ENCODE measurements at places on chromosomes 5 and 9.

- no peak for DNase-seq
Observed at GRCh38 chr9:108546215-108546614, 309.6 kb downstream of the ACTL7B start.

- DNase-seq, result peak; percentile 87
Observed at GRCh38 chr5:140372971-140373487, 13.0 kb downstream of the SLC4A9 start.

DNA sequence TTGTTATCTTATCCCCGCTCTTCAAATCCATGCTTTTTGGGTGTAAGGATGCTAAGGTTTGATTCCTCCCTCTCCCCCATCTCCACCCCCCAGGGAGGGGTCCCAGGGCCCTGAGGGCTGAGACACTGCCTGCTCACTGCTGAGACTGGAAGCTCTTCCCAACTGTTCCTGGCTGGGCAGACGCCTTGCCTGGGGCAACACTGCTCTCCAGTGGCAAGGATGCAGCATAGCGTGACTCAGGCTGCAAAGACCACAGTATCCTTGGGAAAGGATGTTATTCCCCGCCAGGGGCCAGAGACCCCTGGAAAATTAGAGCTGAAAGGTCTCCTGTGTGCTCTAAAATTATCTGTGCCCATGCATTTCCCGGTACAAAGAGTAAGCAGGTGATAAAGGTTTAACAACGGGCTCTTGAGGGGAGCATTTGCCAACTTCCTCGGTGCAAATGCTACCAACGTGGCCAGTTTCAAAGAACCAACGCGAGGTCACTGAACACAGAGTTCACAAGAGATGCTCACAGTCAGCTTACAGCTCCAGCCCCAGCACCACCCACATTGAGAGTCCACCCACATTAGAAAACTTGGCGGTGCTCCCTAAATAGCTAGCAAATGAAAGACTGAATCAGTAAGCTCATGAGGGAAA, 271.9 kb downstream of the NSG2 start:
- DNase-seq, result no peak

- DNase-seq, result no peak
Observed at GRCh38 chr9:133897675-133898074, 94.4 kb downstream of the VAV2 start.

GRCh38 chr5:55724281-55724680, 12.2 kb upstream of the SLC38A9 start:
- DNase-seq, result no peak

DNA sequence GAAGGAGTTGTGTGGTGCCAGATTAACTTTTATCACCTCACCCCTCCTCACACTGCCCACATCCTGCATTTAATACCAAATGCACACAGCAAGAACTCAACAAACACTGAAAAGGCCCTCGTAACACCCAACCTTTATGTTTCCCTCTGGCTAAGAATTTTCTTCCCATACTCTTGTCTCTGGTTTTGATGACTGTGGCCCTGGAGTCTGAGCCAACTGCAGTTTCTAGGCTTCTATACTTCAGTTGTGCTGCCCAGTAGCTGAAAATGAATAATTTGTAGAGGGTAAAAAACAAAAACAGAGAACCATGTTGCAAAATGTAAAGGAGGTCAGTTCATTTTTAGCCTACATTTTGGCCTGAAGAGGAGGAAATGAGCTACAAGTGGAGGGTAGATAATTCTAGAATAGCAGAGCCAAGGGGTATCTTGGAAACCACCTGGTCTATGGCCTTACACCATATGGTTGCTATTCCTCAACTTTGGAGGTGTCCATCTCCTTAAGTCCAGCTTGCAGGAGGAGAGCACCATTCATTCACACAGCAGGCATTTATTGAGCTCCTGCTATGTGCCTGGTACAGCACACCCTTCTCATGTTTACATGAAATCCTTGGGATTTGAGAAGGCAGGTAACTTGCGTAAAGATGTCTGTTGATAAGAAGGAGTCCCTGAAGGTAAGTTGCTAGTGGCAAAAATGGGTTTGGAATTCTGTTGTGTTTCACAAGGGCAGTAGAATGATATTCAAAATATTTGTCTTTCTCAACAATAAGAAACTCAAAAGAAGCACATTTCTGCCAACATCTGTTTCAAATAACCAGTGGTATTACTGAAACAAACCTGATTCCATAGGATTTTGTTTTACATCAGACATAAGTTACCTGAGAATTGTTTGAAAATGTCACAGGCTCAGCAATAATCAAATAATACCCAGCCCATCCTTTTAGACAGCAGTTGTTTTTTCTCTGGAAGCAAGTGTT, 83.8 kb upstream of the TNFAIP8 start:
- DNase-seq, result no peak

- no peak for DNase-seq
Observed at GRCh38 chr9:132004323-132004722, 75.3 kb downstream of the MED27 start.

DNA sequence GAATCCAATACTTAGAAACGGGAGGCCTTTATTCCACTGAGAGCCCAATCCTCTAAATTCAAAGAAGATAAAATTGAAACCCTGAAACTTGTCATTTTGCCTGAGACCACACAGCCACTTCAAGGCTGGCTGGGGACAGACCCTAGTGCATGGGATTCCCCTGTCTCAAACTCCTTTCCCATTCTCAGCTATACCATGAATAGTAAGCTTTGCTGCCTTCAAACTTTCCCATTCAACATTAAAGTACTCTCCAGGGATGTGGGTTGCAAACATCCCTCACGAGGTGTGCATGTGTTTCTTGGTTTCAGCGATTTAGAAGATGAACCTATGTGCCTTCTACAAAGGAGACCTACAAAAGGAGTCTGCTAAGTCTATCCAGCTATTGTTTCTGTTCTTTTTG, 64.6 kb downstream of the GABRB2 start:
- DNase-seq, result no peak

DNA sequence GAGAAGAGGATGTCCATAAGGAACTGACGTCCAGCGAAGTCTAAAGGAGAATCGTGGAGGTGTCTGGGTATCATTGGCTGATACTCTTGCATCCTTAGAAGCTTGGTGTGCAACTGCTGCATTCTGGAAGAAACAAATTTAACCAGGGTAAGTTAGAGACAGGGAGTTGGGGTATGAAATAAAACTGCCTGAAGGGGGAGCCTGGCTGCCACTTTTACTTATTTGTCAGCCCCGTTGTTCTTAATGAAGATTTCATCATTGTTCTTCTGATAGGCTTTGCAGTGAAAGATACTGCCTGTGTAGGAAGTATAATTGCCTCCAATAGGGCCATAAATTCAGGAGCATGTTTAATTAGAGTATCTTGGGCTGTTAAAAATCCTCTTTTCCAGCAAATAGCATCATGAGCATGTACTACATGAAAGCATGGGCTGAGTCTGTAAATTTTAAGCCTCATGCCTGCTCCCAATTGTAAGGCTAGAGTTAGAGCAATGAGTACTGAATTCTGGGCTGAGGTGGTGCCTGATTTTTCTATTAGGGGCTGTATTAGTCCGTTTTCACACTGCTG, 1264.5 kb upstream of the ACO1 start:
- DNase-seq, result no peak

DNA sequence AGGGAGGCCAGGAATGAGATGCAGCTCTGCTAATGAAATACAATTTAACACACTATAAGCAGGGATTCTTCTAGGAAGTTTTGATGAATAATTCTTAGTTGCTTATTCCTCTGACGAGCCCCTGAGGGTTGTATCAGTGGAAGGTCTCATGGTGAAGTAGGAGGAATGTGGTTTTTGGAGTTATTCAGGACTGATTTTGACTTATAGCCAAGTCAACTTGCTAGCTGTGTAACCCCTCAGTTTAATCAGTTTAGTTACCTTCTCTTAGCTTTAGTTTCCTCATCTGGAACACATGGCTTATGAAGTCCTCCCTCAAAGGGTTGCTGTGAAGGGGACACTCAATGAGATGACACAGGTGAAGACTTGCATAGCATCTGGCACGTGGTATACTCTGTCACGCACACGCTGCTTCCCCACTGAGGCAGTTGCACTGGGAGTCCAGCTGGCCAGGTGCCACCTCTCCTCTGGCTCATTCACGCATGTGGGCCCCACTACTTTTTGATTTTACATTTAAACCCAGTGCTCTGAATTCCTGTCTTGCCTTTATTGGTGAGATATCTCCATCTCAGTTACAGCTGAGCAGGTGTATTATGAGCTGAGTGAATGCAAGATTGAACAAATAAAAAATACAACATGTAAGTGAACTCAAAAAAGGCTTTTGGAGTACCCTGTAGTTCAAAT, 415.0 kb downstream of the ARHGEF28 start:
- DNase-seq, result no peak

DNA sequence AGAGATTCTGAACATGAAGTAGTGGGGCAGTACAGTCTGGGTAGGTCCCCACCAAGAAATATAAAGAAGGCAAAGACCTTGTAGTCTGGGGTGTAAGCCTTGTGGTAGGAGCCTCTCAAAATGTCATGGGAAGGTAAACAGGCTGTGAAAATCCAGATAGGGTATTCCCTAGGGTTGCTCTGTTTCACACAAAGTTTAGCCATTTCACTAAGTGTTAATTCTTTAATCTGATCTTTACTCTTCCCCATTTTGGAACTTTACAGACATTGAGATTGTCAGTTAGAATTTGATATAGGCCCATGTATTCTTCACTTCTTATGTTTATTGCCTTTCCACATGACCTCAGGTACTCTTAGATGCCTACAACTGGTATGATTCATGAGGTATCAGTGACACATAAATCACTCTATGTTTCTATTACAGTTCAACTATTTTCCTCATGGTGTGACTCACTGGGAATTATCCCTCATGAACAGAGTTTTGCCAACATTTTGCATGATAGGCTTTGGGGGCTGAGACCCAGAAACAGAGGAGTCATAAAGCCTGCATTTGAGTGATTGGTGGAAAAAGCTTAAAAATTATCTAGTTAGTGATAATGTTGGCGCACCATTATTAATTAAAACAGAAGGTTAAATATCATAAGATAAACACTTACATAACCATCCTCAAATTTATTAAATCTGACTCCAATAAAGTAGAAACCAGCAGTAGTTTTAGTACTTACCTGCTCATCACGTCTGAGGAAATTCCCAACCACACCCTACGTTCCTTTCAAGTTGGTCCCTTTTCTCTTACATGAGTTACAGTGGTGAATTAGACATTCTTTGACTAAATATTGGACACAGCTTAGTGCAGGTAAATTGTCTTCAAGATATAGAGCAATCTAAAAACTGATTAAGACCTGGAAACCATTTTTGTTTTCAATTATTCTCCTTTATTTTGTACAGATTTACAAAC, 399.8 kb upstream of the MEF2C start:
- DNase-seq, result no peak

GRCh38 chr5:148713735-148714508, 59.6 kb upstream of the HTR4 start:
- no peak for DNase-seq

DNA sequence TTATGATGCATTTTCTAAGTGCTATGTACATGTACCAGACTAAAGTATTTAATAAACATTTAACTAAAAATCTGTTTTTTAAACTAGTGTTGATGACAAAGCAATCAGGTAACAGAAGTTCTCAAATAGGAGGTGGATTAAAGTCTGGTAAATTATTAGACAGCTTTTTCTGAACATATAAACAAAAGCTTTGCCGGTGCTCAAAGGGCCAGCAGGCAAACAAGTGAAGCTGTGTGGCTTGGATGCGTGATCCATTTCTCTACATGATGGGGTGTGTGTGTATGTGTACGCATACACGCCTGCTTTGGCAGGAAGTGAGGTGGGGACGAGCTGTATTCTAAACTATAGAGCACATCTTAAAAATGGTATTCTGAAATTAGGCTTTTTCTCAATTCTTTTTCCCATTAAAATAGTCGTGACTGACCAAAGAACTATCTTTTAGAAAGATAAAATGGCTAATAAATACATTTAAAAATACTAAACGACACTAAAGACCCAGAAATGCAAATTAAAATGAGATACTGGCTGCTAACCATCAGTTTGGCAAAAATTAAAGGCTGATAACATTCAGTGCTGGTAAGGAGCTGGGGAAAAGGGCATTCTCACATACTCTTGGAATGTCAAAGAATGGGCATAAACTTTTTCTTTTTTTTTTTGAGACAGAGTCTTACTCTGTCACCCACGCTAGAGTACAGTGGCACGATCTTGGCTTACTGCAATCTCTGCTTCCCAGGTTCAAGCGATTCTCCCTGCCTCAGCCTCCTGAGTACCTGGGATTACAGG, 174.0 kb downstream of the MAPKAP1 start:
- no peak for DNase-seq

GRCh38 chr5:133295520-133295919, 243.7 kb downstream of the HSPA4 start:
- DNase-seq, result no peak

- DNase-seq, result no peak
Observed at GRCh38 chr5:127739807-127740384, 36.7 kb downstream of the CCDC192 start.

GRCh38 chr9:70784456-70784855, 337.0 kb downstream of the TRPM3 start:
- DNase-seq, result no peak

- no peak for DNase-seq
Observed at GRCh38 chr5:149576021-149576420, 5.3 kb upstream of the ARHGEF37 start.

GRCh38 chr9:8088477-8088876, 288.9 kb upstream of the DMAC1 start:
- DNase-seq, result no peak

DNA sequence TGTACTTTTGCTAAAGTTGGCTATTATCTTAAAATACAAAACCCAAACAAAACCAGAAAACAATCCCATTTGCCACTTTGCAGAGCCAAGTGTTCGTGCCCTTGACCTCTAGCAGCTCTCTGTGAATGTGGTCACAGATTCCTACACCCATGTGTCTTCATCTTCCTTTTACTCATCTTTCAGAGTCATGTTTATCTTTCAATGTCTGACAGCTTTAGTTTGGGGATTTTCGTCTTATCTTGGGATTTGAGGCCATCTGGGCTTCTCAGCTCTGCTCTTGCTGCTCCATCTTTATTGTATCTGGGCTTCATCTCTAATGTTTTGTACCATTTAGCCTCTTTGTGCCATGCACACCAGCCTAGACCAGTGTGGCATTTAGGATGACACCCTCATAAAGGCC, 81.0 kb downstream of the DAPK1 start:
- DNase-seq, result no peak

DNA sequence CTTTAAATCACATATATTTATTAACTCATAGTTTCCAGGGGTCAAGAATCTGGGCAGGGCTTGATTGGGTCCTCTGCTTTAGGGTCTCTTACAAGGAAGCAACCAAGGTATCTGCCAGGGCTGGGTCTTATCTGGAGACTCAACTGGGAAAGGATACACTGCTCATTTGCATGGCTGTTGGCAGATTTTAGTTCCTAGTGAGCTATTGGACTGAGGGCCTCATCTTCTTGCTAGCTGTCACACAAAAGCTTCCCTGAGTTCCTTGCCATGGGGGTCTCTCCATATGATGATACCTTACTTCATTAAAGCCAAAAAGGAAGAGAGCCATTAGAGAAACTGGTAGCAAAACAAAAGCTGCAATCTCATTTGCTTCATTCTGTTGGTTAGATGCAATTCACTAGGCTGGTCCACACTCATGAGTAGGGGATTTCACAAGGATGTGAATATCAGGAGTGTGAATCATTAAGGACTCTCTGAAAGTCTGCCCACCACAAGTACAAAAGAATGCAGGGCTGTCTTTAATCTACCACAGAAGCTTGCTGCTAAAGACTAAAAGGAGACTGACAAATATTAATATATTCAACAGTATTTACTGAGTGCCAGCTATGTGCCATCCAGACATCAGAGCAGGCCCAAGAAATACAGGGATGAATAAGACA, 42.0 kb upstream of the TIMD4 start:
- DNase-seq, result no peak

Data from H1 (cell line).